ENCODE measurements at places on chromosomes 16 and 17.

- no peak for DNase-seq
Measured at GRCh38 chr16:83021045-83021444, 394.3 kb downstream of the CDH13 start.

GRCh38 chr17:63178530-63178929 is 212.5 kb downstream of the TANC2 start:
- DNase-seq = no peak

DNA sequence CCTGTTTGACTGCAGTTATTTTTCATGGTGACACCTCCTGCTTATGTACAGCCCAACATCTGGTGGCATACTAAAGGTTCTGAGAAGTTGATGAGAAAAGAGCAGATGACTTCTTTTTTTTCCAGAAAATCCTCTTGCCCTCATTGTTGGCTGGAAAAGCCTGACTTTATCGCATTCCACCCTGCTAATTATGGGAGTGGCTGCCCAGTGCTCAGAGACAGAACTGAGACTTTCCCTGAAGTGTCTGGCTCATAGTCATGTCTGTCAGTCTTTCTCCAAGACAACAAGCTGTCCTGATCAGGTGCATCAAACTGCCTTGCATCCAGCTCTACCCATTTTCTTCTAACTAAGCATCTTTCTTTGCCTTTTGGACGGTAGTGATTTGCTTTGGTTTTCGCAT is 355.2 kb downstream of the CPPED1 start:
- DNase-seq = no peak

- DNase-seq = no peak
Measured at GRCh38 chr17:75454193-75454592, 2.2 kb upstream of the TMEM94 start.

- no peak for DNase-seq
Measured at GRCh38 chr17:61729690-61730268, 133.5 kb downstream of the BRIP1 start.

GRCh38 chr16:23876256-23876896 is 40.6 kb downstream of the PRKCB start:
- DNase-seq = no peak

DNA sequence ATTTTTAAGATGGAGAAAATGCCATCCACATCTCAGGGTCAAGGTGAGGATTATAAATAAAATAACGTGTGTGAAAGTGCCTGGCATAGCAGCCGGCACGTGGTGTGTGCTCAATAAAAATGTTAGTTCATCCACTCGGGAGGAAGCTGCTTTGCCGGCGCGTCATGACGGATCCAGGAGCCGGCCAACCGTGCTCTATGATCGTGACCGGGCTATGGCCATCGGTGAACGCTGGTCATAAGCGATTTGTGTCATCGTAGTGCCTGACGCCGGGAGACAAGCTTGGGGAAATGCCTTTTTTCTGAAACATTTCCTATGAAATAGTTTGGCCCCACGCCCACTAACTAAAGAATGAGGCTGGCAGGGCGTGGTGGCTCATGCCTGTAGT is 74.0 kb downstream of the CMC2 start:
- no peak for DNase-seq

- no peak for DNase-seq
Measured at GRCh38 chr17:10993126-10993525, 155.2 kb upstream of the PIRT start.

- peak; percentile 70 for DNase-seq
Measured at GRCh38 chr17:57946798-57947358, 8.3 kb downstream of the CUEDC1 start.

DNA sequence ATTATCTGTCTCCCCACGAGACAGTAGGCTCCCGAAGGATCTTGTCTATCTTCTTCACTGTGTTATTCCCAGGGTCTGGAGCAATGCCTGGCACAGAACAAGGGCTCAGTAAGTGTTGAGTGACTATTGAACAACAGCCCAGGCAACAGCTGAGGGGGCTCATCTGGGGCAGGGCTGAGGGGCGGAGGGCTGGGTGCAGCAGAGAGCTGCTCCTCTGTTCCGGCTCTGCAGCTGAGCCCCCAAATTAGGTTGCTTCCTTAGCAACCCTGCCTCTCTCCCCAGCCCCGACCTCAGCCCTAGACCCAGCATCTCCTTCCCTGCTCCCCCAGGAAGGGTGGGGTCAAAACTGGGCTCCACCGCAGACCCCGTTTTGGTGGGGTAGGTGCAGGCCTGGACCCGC is 32.2 kb downstream of the ITGAE start:
- no peak for DNase-seq

DNA sequence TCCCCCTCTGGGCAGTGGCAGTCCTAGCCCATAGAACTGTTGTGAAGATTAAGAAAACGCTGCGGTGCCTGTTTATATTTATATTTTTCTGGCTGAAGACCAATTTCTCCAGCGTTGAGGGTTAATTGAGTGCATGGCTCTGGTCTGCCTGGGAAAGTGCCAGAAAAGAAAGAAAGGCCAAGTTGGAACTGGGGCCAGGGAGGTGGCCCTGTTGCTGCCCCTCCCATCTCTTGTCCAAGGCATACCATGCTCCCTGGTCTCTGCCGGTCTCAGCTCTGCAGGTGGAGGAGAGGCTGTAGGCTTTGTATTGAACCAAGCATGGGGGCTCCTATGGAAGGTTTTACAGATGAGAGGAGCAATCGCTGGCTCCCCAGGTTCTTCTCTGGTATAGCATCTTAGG is 124.7 kb downstream of the MGAT5B start:
- DNase-seq = no peak

GRCh38 chr17:17696085-17696484 is 14.8 kb downstream of the RAI1 start:
- no peak for DNase-seq

DNA sequence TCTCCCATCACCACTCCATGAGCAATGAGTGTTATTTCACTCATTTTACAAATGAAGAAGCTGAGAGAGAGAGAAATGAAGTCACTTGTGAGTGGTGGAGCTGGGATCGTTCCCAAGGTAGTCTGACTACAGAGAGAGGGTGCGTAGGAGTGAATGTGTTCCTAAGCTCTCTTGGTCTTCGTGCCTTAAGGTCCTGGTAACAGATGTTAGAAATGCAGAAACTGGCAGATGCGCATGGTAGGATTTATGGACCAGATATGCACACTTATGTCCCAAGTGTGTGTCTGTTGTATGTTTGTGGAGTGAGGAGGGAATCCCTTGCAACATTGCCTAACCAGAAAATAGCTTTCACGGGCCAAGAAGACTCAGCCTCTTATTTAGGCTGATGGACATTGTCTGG is 93.2 kb upstream of the ZNF469 start:
- DNase-seq = no peak

- DNase-seq = no peak
Measured at GRCh38 chr17:3400055-3400454, 1.8 kb upstream of the OR1E1 start.

DNA sequence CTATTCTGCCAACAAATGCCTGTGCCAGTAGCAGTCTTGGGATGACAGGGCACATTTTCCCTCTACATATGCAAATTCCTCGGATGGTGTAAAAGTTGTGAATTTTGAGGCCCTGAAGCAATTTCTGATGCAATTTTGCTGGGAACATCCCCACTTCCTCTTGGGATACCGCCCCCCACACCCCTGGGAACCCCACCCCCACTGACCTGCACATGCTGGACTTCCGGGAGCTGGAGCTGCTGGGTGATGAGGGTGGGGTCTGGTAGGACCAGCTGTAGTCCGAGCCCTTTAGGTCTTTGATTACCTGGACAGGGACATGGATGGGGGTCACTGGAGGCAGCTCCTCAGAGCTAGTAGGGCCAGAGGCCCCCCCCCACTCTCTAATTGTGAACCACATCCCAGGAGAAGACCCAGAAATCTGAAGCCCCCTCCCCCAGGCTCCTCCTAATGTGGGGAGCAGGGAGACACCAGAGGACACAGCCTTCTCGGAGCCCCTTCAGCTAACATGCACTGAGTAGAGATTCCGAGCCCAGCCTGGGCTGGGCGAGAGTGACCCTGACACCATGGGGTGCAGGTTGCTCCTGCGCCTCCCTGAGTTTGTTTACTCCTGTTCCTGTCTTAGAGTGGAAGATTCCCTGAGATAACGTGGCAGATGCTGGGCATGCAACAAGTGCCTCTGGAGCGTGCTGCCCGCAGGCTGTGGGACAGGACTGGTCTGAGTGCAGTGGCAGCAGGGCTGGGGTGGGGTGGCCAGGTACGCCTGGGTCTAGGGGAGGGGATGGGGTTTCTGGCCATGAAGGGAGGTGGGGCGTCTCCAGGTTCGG is 9.0 kb downstream of the MTSS2 start:
- DNase-seq = no peak

GRCh38 chr17:67360880-67361279 is 5.5 kb downstream of the PSMD12 start:
- DNase-seq = no peak

GRCh38 chr16:894136-894535 is 76.6 kb downstream of the LMF1 start:
- DNase-seq = no peak

DNA sequence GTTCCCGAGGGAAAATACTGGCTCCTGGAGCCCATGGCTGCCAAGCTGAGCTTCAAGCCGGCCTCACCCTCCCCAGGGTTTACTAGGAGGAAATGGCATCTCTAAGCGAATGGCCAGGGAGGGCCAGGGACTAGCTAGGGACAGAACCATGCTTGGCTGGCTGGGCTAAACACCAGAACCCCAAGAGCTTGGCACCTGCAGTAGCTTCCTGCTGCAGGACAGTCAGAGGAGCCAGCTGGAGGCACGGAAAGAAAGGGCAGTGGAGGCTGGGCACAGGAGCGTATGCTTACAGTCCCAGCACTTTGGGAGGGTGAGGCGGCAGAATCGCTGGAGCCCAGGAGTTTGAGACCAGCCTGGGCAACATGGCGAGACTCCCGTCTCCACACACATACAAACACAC is 33.7 kb downstream of the PEMT start:
- no peak for DNase-seq

GRCh38 chr17:1860978-1861377 is 31.2 kb downstream of the RPA1 start:
- DNase-seq = no peak

DNA sequence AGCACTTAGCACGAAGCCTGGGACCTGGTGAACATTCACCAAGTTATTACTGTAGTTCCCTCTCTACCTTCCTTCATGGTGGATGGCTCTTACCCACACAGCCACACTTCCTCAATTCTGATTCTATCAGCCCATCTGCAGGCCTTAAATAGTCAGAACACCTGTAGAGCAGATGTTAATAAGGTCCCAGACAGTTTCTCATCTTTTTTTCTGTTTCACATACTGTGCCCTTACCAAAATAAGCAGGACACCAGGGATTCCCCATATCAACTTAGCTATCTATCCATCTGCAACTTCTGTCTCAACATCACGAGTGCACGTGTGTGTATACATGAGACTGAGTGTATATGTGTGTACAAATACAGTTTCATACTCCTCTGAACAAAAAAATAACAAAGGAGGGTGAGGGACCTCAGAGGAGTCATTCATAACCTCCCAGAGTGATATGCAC is 2.8 kb downstream of the RECQL5 start:
- DNase-seq = no peak

DNA sequence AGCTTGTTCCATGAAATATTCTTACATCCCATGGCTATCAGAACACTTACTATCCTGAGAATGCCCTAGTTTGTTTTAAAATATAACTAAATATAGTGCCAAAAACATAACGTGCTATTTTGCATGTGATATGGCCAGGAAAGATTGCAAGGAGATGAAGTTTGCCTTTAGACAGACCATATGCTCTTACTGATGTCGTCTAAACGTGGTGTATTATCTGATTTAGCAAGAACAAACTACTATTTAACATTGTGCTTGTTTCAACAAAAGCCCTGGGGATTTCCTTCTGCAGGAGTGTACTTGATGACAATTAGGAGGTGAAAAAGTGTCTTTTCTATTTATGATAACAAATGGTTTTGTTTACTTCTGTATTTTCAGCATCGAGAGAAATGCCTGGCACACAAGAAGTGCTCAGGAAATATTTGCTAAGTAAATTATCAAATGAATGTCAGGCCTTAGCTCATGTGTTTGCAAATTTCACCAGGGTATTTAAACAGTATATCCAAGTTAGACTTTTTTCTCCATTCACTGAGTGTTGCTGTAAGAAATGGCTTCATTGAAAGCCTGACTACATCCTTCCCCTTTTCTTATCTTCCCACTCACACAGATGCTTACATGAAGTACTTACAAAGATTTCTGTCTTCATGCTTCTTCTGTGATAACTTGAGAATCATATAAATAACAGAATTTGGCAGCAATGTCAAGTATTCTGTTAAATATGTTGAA is 1033.6 kb downstream of the CDH8 start:
- no peak for DNase-seq

DNA sequence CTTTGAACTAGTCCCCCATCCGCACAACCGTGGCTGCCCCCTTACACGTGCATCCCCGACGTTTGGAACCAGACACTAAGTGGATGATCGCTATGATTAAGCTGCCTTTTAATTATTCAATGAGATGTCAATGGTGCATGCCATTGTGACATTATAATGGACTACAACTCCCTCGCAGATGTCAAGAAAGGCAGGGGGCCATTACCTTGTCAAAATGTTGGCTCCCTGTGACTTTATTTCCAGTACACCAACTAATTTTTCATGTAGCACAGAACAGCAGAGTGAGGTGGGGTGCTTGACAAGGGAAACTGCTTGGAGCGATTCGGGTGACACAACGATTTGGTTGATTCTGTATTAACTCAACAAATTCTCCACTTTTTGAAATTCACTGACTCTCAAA is 26.5 kb downstream of the ASIC2 start:
- no peak for DNase-seq

- no peak for DNase-seq
Measured at GRCh38 chr17:82970818-82971590, 108.4 kb upstream of the METRNL start.

DNA sequence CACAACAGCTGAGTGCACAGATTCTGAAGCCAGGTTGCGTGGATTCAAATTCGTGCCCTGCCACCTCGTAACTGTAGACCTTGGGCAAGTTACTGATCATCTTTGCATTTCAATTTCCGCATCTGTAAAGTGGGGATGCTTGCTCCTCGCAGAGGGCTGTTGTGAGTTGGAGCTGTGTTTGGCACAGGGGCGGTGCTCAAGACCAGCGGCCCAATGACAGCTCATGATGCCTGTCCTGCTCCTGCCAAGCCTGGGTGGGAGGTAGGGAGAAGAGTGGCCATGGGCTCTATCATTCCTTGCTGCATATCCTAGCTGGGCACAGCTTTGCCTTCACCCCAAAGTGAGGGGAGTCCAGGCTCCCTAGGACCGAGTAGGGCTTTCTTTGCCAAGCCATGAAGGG is 12.6 kb downstream of the NXPH3 start:
- DNase-seq = no peak

- DNase-seq = no peak
Measured at GRCh38 chr17:42399948-42400843, 12.0 kb upstream of the STAT3 start.

- no peak for DNase-seq
Measured at GRCh38 chr17:44324092-44324570, 492 bp downstream of the SLC25A39 start.

- no peak for DNase-seq
Measured at GRCh38 chr17:81306898-81307510, 11.9 kb upstream of the SLC38A10 start.

GRCh38 chr17:79559111-79559887 is 51.6 kb downstream of the RBFOX3 start:
- DNase-seq = no peak
